ENCODE measurements at places on chromosomes 3 and 15.

DNA sequence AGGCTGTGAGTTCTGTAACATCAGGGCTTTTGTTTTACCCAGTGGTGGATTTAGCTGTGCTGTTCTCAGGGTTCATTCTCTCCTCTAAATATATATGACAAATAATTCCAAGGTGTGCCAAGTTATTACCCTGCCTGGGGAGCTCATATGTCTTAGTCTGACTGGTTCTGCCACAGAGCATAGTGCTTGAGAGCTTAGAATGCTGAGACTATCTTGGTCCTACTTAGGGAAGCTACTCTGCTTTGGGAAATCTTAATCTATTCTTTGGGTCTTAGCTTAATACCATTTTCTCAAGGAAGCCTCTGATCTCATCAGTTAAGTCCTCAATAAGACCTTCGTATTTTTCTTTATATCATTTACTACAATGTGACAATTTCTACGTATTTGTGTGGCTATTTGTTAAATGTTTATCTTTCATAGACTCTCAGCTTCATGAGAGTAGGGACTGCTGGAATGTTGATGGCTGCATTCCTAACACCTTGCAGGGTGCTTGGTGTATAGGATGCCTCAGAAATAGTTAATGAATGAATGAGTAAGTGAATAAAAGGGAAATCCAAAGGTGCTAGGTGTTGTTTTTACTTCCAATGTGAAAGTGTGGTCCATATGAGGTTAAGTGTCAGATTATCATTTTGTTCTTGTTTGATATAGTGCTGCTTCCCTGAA is 1.8 kb downstream of the OTOL1 start:
- no peak for DNase-seq

DNA sequence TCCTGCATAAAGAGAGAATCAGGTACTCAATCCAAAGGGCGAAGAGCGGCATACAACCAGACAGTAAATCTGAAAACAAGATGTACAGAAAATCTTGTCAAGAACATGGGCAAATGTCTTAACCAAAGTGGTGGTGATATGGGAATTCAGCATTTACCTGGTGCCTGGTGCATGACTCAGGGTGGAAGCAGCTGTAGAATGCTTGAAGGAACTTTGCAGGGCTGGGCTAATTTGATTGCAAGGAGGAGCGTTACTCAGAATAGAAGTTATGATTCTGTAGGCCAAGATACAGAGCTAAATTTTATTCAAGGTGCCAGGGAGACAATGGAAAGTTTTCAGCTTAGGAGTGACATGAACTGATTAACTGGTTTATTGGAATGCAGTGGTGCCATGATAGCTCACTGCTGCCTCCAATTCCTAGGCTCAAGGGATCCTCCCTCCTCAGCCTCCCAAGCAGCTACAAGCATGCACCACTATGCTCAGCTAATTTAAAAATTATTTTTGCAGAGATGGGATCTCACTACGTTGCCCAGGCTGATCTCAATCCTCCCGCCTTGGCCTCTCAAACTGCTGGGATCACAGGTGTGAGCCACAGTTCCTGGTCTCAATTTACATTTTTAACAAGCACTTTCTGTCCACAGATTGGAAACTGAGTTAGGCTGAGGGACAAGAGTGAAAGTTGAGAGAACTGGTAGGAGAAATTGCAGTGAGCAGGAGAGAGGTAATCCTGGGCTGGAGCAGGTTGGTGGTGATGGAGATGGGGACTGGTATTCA is 91.5 kb upstream of the TBC1D5 start:
- DNase-seq, result no peak

- no peak for DNase-seq
Observed at GRCh38 chr3:60096403-60096802, 1046.6 kb upstream of the CFAP20DC start.

DNA sequence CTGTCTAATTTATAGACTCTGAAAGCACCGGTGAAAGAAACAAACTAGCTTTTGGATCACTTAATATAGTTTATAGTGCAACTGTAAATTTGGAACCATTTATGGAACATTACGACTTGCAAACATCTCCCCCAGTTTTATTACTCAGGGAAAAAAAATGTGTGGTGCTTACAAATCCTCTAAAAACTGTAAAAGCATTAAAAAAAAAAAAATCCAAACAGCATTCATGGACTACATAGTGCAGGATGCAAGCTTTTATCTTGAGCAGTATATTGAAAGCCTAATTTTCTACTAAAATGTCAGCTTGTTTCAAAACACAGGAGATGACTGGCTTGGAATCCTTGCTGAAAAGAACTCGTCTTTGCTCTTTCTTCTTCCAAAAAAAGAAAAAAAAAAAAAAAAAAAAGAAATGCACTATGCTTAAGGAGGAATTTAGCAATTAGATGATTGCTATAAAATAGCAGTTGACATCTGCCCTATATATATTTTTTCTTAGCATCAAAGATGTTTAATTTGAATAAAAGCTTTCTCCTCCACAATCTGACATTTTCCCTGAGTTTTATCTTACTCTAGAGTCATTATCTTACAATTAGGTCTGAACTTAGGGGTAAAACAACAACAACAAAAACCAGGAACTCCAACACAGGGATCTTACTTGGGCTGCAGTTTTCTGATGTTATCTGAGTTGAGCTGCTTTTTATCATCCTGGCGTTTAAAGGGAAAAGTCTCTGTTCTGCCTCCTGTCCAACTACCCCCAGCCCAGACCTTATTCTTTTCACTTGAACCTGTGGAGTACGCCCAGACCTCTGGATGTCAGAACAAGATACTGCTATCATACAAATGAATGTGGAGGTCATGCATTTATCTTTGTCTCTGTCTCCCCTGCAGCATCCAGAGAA is 62.6 kb upstream of the PDZRN3 start:
- DNase-seq, result no peak

- no peak for DNase-seq
Observed at GRCh38 chr3:188497021-188497420, 343.1 kb downstream of the LPP start.

DNA sequence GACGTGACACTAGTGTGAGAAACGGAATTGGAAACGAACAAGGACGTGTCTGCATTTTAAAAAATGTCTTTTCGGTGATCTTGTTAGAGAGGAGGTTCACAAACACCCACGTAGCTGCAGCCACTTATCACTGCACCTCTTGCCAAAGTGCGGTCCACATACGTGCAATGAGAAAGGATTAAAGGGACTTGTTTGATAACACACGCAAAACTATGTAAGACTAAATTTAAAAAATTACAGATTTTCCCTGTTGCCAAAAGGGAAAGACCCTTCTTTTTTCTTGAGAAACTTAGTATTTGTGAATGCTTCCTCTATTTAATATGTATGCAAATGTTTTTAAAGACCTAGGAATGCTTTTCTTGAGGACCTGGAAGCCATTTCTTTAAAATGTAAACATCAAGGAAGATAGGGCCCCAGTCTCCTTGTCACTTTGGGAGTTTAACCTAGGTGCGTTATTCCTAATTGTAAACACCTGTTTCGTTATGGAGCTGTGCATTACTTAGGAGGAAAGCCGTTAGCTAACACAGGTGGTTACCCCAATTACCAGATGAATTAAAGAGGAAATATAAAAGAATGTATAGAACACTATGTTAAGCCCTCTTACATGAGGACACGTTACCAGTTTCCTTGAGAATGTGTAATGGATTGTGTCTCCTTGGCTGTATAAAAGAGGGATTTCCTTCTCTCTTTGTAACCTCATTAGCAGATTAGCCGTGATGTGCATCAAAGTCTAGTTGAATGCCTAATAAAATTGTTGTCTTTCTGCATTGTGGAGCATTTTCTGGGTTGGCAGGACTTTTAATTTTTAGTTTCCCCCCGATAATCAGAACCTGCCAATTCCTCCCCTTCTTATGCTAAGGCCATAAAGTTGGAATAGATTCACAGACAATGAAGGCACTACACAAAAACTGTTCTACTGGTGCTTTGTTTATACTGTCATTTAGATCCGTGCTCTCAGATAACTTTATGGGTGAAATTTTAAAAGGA is 1.0 kb downstream of the LEKR1 start:
- DNase-seq, result peak; percentile 7

GRCh38 chr15:89329329-89330084 is 5.1 kb downstream of the POLG start:
- DNase-seq, result no peak

GRCh38 chr3:41190509-41191284 is 8.6 kb upstream of the CTNNB1 start:
- DNase-seq, result no peak

DNA sequence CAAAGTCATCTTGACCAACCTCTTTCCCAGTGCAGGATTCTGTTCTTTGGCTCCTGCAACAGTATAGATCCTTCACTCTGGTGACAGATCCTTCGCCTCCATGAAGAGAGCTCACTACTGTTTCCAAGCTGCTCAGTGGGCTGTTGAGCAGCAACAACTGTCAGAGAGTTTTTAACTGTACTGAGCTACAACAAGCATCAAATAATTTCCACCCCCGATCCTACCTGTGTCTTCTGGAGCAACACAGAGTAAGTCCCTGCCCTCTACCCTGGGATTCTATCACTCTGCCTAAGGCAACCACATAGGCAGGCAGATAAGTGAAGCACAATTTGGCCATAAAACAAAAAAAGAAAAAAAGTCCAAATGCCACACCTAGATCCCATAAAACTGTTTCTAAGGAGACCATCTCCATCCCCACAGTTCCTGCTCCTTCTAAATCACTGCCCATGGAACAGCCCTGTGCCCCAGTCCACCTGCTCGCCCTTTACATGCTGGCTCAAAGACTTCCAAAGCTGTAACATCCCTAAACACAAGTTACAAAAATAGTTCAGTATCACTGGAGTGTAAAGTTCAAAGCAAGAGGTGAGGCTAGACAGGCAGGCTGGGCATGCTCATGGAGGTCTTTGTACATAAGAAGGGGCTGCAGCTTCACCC is 37.8 kb upstream of the ANPEP start:
- DNase-seq, result no peak

DNA sequence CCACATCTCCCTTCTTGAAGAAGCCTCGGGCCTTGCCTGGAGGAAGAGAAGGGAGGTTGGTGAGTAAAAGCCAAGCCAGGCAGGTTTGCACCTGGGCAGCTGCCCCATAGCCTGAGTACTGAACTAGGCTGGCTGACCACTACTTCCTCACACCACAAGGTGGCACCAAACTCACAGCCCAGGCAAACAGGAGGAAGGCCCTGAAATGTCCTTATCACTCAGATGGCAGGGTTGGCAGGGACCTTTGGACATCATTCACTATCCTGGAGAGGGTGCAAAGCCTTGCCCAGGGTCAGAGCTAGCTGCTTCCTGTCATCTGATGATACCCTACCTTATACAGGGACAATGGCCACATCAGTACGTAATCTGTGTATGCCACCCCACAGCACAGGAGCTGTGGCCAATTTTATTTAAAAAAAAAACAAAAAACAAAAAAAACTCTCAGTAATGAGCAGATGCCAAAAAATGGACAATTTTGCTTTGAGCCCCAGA is 2.2 kb upstream of the GRAMD2A start:
- DNase-seq, result peak; percentile 7

DNA sequence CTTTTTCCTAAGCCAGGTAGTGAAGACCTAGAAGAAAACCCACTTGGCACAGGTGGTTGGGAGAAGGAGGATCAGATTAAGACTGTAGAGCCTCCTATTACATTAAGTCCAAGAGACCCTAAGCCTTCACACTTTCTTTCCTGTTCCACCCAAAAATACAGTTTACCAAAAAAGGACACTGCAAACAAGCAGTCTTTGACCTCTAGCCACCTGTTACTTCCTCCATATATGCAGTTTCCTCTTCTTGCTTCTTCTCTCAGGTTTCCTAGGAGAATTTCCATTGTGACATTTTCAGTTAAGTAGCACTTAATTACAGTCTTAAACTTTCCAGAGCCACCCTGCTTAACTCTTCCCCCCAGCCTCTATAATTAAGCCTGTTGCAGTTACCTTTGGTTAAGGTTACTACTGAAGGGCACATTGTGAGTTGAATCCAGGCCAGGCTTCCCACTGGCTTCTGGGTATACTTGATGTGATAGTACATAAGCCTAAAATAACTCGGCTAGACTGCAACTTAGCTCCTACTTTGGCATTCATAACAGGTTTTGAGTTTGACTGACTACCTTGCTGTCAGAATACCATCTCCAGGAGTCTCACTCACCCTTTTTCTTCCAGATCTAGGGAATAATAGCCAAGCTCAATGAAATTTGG is 114.2 kb upstream of the UMPS start:
- no peak for DNase-seq

DNA sequence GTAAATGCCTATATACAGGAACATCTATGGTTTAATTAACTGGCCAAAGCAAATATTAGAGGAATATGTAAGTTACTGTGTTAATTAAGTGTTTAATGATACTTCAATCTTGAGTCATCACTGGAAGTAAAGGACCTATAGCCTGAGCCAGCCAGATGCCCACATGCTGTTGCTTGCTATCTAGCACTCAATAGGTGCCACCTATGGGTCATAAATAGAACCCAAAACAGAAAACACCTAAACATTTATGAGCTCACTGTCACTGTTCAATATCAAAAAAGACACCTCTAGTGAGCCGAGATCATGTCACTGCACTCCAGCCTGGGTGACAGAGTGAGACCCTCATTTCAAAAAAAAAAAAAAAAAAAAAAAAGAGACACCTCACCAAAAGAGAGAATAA is 48.4 kb upstream of the IP6K2 start:
- no peak for DNase-seq

- no peak for DNase-seq
Observed at GRCh38 chr3:66076861-66077470, 38.2 kb upstream of the MAGI1 start.

DNA sequence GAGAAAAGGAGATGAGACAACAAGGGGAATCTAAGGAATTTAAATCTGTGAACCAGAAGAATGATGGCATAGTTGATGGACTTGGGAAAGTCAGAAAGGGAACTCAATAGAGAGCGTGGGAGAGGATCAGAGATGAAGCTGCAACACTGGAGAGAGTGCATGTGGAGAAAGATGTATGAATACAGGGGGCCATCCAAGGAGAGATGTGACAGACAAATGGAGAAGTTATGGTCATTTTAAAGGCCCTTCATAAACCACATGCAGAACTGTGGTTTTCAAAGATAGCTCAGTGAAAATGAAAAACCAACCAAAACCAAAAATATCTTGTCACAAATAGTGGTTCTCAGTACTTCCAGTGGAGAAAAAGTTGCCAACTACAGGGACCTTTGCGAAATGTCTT is 265.2 kb downstream of the SUCLG2 start:
- no peak for DNase-seq

- no peak for DNase-seq
Observed at GRCh38 chr3:120018299-120018698, 75.9 kb downstream of the GSK3B start.

GRCh38 chr15:76330080-76330680 is 6.4 kb upstream of the ISL2 start:
- DNase-seq, result no peak

- DNase-seq, result no peak
Observed at GRCh38 chr15:88985547-88986393, 72.6 kb upstream of the MFGE8 start.

GRCh38 chr3:189954733-189955665 is 165.7 kb downstream of the P3H2 start:
- DNase-seq, result no peak

Measured in NCI-H1930 (cell line).